Lung microvascular endothelial cell (primary cell): ENCODE measurements at places on chromosomes 16 and 17.

- DNase-seq, result peak; percentile 73
Observed at GRCh38 chr16:81384006-81384405, 60.6 kb upstream of the CMIP start.

- DNase-seq, result no peak
Observed at GRCh38 chr16:51430716-51431369, 279.8 kb upstream of the SALL1 start.

- DNase-seq, result no peak
Observed at GRCh38 chr16:56726283-56726682, 3.6 kb upstream of the NUP93 start.

- no peak for DNase-seq
Observed at GRCh38 chr16:56204816-56205215, 13.5 kb downstream of the GNAO1 start.

DNA sequence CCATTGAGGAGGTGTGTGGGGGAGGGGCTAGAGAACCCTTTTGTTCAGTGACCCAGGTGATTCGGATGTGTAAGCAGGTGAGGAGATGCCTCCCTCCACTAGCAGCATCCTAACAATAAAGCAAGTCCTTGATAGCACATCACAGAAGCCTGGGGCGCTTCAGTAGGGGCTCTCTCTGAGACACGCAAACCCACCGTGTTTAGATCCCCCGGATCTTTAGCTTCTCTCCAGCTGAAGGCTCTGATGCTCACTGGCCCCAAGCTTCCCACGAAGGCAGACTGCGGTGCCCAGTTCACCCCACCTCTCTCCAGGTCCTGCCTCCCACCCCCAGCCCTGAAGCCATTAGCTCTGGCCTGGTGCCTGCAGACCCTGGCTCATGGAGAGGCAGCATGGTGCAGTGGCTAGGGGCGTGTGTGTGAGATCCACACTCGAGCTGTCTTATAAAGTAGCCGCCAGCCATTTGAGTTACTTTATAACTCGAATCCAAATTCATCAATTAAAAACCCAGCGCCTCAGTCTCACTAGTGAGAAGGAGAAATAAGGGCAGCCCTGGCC, 204.7 kb upstream of the TNRC6C start:
- DNase-seq, result no peak

DNA sequence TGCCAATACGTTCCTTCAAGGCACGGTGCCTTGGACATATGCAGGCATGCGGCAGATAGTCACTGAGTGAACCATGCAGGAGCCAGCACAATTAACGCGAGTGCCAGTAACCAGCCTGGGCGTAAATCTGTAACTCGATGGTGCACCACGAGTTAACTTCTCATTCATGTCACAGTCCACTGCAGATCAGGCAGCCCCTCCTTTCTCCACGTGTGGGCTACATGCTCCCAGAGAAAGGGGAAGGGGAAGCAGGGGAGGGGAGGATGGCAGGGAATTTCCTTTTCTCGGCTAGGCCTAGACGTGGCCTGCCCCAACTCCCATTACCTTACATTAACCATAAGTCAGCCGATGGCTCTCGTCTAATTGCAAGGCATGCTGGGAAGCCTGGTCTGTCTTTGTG, 287.9 kb downstream of the CPPED1 start:
- DNase-seq, result no peak

DNA sequence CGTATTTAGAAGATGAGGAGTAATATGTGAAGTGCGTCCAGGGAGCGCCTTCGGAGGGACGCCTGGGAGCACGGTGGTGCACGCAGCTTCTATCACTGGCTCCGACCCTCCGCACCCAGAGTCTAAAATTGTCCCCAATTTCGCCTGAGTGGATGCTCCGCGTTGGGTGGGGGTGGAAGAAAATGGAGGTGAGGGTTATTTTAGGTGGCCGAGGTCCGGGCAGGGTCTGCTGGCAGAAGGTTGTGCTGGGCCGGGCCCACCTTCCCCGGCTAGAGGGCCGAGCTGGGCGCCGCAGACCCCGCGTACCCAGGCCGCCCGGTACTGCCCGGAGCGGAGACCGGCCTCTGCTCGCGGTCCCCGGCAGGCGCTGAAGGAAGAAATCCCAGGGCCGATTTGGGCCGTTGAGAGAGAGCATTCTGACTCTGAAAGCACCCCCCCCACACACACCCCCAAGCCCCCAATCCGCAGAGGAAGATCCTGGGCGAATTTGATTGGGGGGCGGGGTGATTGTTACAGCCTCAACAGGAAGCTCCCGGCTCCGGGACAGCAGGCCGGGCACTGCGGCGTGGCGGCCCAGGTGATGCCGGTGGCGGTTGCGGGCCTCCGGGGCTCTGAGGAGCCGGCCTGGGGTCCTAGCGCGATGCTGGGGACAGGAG, 3.0 kb downstream of the BAHCC1 start:
- DNase-seq, result peak; percentile 62

DNA sequence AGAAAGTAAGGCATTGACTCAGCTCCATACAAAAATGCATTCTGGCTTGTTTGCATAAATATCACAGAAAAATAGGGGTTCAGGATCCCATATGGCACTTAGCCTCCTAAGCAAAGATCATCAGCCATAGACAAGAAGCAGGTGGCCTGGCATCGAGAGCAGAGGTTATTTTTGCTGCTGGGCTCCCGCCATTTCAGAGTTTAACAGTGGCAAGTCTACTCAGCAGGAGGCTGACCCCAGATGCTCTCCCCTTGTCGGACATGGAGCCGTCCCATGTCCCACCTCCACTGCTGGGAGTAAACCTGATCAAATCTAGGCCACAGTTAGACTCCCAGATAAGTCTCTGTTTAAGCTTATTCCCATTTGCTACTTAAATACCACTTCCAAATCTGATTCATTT, 269.1 kb downstream of the FTO start:
- DNase-seq, result no peak

DNA sequence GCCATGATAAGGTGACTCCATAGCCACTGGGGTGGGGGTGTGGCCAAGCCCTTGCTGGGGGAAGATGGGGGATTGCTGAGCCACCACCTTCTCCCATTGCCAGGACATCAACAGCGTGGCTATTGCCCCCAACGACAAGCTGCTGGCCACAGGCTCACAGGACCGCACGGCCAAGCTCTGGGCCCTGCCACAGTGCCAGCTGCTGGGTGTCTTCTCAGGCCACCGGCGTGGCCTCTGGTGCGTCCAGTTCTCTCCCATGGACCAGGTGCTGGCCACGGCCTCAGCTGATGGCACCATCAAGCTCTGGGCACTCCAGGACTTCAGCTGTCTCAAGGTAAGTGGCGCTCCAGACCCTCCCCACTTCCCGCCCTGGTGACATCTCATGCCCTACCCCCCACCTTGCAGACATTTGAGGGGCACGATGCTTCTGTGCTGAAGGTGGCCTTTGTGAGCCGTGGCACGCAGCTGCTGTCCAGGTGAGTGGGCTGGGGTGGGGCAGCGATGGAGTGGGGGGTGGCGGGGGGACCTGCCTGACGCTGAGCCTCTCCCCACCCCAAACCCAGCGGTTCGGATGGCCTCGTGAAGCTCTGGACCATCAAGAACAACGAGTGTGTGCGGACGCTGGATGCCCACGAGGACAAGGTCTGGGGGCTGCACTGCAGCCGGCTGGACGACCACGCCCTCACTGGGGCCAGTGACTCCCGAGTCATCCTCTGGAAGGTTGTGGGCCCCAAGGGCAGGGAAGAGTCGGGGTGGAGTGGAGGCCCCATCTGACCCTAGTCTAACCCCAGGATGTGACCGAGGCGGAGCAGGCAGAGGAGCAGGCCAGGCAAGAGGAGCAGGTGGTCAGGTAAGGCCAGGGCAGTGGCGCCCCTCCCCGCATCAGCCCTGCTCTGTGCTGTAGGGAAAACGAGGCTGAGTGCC, 4.1 kb downstream of the NOXO1 start:
- no peak for DNase-seq

GRCh38 chr16:73383195-73383987, 335.5 kb upstream of the ZFHX3 start:
- DNase-seq, result no peak

GRCh38 chr16:78962457-78962929, 638.0 kb downstream of the MAF start:
- no peak for DNase-seq

DNA sequence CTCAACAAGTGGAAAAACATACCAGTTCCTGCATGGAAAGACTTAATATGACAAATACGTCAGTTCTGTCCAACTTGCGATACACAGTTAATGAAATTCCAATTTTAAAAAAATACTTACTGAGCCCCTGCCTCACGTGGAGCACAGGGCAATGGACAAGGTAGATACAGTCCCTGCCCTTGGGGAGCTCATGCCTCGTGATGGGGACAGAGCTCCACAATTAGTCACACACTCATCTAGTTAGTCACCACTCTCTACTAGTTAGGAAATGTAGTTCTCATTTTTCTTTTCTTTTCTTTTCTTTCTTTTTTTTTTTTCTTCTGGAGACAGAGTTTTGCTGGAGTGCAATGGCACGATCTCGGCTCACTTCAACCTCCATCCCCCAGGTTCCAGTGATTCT, 74.7 kb upstream of the CDH5 start:
- no peak for DNase-seq

DNA sequence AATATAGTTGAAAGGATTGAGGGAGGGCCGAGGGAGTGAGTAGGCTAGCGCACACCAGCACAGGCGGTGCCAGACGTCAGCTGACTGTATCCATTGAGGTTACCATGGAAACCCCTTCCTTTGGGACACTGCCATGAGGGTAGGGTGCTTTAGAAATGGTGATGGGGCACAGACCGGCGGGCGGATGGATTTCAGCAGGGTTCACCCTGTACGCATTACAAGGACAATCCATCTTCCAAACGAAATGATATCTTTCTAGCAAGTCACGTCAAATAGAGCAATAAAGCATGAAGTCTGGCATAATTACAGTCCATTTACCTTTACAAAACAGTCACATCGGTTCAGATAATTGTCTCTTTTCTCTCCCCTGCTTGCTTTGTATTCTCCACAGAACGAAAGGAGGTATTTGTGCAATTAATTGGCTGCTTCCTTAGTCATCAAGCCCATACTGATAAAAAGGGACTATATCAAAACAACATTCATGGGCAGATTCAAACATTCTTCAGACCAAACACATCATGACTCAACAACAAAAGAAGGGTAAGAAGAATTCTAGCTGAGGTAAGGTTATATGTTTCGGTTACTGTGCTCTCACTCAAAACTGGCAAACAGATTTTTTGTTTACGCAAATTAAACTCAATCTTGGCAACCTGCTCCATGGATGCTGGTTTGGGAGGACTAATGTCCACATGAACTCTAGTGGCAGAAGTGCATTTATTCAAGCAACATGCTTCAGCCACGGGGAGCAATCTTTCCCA, 140.6 kb downstream of the CDK5R1 start:
- DNase-seq, result no peak

- no peak for DNase-seq
Observed at GRCh38 chr17:28950752-28951427, 428 bp downstream of the PHF12 start.

DNA sequence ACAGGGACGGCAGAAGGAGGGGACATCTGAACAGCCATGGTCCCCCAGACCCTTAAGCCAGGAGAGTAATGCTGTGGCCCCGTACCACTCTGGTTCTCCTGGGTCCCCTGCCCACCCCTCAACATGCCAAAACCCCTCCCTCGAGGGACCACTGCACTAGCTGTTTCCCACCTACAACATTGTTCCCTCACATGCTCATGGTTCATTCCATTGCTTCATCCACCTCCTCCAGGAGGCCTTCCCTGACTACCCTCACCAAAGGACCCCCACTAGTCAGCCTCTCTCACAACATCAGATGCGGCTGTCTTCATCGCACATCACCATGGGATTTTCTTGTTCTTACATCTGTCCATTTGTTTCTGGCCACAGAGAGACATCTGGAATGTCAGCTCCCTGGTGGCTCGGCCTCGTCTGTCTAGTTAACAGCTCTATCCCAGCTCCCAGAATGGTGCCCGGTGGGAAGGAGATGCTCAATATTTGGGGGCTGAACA, 1.7 kb downstream of the DOK4 start:
- DNase-seq, result no peak

DNA sequence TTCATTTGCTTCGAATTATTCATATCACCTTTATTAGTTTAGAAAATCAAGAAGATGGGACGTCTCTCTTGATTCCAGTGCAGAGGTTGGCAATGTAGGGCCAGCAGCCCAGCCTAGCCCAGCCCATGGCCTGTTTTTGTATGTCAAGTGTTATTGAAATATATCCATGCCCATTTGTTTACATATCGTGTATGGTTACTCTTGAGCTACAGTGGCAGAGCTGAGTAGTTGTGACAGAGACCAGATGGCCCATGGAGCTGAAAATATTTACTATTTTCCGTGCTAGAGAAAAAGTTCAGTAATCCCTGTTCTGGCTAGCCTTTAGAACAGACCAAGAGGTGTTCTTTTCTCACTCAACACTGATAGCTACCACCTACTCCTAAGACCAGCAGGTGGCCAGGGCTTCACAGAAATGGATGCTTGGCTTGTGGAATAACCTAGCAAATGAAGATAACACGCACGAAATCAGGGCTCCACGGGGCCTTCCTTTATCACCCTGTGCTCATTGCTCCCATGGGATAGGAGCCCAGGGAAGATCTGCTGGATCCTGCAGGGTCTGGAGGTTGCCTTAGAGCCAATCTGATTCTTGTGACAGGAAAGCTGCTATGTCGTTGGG, 123.2 kb upstream of the ANKFN1 start:
- DNase-seq, result no peak

DNA sequence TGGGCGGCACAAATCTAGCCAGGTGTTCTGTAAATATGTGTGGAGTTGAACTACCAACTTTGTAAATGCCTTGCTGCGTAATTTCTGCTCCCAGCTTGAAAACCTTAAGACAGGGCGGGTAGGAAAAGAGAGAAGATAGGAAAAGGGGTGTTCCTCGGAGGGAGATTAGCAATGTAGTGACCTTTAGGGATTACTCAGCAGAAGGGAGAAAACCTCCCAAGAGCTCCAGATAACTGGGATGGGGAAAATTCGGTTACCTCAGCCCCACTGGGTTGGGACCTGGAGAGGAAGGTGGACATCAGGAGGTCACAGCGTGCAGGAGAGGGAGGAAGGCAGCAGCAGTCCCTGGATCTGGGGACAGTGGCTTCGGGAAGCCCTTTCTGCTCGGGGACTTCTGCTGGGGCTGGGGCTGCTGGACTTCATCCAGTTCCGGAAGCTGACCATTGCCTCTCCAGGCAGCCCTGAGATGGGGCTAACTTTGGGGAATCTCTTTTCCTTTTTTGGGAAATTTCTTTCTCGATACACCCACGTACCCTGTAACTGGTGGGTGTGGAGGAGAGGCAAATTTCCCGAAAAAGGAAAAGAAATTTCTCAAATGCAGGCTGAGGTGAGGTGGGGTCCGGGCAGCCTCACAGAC, 39.2 kb downstream of the MPRIP start:
- no peak for DNase-seq

DNA sequence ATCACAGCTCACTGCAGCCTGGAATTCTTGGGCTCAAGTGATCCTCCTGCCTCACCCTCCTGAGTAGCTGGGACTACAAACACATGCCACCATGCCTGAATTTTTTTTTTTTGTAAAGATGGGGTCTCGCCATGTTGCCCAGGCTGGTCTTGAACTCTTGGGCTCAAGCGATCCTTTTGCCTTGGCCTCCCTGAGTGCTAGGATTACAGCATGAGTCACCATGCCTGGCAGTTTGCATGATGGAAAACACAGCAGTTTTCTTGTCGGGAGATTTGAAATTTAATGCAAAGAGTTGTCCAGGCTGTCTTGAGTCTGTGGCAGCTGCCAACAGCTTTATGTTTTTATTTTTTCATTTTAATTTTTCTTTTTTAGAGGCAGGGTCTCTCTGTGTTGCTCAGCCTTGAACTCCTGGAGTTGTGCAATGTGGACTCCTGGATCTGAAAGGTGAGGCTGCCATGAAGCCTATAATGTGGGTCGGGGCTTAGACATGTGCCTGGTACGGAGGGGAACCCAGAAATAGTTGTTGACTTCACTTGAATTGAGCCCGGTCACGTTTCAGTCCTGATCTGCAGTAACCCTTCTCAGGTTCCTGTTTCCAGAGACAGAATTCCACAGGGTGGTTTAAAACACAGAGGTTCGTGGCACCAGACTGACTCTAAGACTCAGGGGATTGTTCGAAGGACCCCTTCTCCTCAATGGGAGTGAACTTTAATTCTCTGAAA, 18.7 kb downstream of the CD300A start:
- no peak for DNase-seq
